ENCODE measurements at places on chromosomes 1 and 21.

DNA sequence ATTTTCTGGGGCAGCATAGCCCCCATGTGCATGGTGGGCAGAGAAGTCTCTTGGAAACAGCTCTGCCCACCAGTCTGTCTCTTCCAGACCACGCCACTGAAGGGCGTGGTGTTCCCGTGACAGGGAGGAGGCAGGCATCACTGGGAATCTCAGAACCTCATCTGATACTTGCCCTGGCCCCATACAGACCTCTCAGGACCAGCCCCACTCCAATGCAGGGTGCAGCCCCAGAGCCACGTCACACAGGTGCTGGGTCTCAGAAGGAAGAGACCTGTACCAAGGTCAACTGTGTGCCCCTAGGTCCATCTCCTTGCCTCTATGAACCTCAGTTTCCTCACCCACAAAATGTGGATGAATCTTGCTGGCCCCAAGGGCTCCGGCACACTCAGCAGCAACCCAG lies 7.3 kb downstream of the RAP1GAP start:
- no peak for DNase-seq

- no peak for DNase-seq
These were observed 163.8 kb downstream of the EIF4G3 start for GRCh38 chr1:21012937-21013336.

GRCh38 chr1:94334764-94335163 lies 83.4 kb upstream of the ABCD3 start:
- DNase-seq: no peak

GRCh38 chr1:56547473-56547872 lies 31.9 kb downstream of the PLPP3 start:
- DNase-seq: no peak

DNA sequence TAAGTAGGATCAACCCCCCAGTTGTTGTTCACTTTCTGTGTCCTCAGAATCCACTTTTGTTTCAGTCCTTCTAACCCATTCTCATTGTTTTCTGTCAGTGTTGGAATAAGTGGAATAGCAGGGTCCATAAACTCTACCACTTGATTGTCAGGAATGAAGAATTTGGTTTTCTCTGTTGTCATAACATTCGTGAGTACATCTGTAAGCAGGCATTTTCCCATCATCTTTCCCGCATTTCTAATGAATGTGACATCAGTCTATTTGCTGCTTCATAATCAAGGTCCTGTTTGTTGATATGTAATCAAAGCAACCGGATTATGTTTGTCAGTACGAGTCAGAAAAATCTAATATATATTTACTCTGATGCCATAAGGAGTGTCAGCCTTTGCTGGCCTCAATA lies 147.1 kb downstream of the KIF26B start:
- DNase-seq: no peak

- DNase-seq: no peak
These were observed 54.3 kb upstream of the TARBP1 start for GRCh38 chr1:234533034-234533891.

- no peak for DNase-seq
These were observed 8.1 kb downstream of the COL18A1 start for GRCh38 chr21:45412909-45413611.

DNA sequence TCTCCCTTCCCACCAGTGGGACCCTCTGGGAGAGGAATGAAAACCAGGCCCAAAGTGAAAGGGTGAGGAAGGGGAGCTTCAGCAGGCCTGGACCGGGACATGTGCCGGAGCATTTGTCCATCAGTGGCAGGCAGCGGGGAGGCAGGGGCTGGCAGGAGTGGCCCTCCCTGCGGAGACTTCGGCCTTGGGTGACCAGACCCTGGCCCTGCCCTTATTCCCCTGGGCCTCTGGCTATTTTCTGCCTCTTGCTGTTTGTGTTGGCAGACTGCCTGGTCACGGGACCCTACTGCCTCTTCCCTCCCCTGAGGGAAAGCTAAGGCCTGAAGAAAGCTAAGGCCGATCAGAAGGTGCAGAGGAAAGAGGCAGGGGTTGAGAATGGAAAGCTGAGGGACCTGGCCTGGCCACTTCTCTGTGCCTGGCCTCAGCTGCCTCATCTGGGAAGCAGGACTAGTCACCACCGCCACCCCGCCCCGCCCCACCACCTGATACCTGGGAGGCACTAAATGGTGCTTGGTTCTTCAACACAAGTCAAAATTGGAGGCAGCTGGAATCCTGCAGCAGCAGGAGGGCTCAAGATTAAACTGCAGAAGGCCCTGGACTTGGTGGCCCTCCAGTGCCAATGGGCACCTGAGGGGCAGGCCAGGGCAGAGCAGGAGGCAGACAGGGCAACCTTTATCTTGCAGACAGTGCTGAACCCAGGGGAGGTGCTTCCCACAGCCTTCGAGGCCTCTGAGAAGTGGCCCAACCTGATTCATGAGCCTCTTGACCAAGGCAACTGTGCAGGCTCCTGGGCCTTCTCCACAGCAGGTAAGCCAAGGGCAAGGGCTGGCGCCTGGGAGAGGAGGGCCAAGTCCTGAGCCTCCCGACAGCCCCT lies 7.9 kb downstream of the TINAGL1 start:
- DNase-seq: no peak

DNA sequence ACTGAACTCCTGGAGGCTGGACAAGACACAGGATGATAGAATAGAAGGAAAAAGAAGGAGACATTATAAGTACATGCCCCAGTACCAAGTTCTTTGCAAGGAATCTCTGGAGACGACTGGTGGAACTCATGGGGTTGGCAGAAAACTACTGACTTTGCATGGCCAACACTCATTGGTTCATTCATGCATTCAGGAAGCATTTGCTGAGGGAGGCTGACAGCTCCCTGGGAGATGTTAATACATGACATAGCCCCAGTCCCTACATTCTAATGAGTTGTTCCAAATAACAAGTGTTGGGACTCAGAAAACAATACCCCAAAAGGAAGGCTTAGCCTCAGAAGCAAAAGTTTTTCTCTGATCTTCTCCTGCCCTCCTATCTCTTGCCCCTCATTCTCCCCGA lies 172.8 kb upstream of the IRF2BP2 start:
- DNase-seq: no peak

GRCh38 chr1:66557157-66557556 lies 23.2 kb downstream of the SGIP1 start:
- DNase-seq: no peak

GRCh38 chr1:162144853-162145252 lies 75.4 kb downstream of the NOS1AP start:
- no peak for DNase-seq

DNA sequence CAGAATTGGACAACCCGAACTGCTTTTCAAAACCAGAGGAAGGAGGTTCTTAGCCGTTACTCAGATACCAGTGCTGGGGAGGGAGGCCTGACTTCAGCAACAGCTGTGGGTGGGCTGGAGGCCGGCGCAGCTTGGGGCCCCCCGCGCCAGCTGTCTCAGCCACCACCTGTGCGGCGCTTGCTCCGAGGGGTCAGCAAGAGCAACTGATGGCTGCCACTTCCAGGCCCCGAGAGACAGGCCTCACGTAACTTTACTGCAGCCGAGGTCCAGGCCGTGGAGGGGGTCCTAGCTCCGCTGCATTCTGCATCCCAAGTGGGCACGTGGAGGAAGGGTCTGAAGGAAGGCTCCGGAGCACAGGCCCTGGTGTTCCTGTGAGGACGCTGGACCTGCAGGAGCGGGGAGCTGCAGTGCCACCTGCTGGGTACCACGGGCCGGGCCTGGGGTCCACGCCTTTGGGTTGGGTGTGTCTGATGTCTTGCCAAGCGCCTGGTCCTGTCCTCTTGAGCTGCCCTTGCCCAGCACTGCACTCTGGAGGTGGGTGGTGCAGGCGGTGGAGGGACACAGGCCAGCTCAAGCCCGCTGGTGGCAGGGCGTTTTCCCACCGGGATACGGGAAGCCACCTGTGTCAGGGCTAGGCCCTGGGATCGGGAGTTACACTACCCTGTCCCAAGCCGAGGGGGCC lies 9.8 kb downstream of the THAP3 start:
- peak; percentile 55 for DNase-seq

- DNase-seq: no peak
These were observed 18.1 kb downstream of the ZDHHC18 start for GRCh38 chr1:26844424-26845196.

- DNase-seq: no peak
These were observed 122.3 kb upstream of the BACE2 start for GRCh38 chr21:41045534-41046268.

DNA sequence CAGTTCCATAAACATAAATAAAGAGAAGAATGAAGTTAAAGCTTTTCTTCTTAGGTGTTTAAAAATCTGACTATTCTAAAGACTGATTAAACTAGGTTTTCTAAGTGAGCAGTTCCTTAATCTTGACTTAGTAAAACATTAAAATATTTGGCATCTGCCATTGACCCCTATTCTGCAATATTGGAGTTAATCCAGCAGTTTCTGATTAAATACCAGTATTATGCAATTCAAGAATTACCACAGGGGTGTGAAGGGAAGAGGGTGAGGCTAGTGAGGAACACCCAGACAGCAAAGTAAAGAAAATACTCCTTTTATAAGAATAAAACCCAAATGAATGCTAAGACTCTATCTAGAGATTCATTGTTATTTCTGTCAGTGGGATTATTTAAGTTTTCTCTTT lies 40.9 kb downstream of the CLIC4 start:
- DNase-seq: no peak

DNA sequence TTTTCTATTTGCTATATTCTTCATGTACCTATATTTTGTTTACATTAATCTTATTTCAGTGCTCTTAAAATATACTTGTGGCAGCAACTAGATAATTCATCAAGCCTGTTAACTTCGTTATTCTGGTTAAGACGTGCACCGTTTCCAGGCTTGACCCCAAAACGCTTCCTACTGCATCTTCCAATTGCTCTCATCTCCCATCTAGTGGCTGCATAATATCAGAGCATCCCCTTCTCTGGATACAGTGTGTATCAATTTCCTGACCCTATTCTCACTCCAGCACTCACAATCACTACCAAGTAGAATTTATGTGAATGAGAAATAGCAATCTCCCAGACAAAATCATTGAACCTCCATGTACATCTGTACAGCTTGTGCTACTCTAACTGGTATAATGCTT lies 1280.3 kb upstream of the B3GALT2 start:
- no peak for DNase-seq

DNA sequence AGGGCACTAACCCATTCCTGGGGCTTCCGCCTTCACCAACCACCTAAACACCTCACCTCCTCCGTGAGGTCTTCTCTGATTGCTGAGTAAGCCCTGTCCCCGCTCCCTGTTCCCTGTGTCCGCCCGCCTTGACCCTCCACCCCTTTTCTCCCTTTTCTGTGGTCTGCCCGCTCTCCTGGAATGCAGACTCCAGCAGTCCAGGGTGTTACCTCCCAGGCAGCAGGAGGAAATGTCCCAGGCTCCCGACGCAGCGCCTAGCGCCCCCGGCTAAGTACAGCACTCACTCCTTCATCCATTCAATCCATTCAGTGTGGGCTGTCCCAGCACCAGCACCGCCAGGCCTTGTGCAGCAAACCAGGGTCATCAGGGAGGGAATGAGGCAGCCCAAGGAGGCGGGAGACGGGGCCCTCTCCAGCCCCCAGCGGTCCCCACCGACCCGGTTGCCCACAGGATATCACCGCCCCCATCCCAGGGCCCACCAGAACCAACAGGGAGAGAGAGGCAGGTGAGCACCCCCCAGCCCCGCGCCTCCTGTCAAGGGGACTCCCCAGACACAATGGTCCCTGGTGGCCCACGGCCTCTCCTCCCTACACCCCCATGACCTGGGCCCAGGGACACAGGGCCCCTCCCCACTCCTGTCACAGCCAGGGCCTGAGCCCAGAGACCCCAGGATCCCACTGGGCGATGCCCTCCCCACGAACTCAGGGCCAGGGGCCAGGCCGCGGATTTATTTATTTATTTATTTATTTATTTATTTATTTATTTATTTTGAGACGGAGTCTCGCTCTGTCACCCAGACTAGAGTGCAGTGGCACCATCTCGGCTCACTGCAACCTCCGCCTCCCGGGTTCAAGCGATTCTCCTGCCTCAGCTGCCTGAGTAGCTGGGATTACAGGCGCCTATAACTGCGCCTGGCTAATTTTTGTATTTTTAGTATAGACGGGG lies 10.2 kb downstream of the TNFRSF14 start:
- no peak for DNase-seq

DNA sequence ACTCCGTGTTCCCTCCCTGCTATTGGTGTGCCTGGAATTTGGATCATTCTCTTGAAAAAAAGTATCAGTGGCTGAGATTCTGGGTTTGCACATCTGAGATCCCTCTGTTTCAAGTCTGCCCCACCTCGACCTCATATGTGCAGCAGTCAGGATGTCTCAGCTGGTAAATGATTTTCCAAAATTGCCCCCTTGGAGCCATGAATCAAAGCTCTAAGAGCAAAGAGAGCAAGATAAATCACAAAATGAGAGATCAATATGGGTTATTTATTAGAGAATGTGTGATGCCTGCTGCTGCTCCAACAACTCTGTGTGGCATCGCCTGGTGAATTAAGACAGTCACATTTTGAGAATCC lies 8.5 kb downstream of the CRP start:
- no peak for DNase-seq

- DNase-seq: no peak
These were observed 238.6 kb downstream of the TRABD2B start for GRCh38 chr1:47758341-47759250.

DNA sequence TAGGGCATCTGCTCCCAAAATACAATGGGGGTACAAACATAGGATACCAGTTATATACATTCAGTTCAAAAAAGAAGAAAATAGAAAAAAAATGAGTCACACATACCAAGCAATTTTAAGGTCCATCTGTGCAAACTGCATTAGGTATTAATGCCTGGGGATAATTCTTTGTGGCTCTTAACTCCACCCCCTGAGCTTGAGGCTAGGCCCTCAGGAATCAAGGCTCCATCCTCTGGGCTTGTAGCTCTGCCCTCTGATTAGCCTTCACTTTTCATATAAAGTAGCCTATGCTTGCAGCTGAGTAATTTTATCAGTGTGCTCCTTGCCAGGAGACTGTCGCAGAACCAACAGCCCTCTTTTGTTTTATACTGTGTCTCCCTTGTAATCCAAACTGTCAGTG lies 69.9 kb upstream of the BACE2 start:
- DNase-seq: no peak

- no peak for DNase-seq
These were observed 21.8 kb downstream of the SLC1A7 start for GRCh38 chr1:53120659-53121058.

GRCh38 chr1:95415146-95415545 lies 181.1 kb downstream of the RWDD3 start:
- DNase-seq: no peak

DNA sequence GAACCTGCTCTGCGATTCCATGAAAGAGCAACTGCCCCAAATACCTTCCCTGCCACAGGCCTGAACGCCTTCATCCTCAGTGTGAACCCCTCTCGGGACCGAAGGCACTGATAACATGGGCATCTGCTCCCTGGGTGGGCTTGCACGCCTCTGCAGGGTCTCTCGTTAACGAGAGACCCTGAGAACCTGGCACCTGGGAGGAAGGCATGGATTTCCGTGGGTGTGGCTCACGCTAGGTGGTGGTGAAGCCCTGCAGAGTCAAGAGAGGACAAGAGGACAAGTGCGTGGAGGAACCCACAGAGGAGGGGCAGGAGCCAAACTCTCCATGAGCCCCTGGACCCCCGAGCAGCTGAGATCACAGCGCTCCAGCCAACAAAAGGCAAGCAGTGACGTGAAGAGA lies 26.8 kb upstream of the COL6A2 start:
- no peak for DNase-seq
